AG09319 (cell line): ENCODE measurements at places on chromosomes 5 and 9.

DNA sequence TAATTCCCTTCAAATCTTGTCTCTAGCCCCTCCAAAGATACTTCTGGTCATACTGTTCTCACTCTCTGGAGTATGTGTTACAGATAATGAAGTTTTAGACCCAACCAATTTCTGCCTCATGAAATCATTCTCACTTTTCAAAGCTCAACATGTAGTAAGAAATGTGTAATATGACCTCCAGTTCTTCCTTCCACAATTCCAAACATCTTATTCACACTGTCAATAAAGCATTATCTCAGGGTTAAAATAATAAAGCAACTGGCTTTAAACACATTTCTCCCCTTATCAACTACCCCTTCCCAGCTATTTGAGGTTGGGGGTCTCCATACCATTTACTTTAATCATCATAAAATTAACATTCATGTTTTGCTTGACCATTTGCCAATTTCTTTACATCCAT, 654.1 kb downstream of the RAB3C start:
- DNase-seq = no peak

DNA sequence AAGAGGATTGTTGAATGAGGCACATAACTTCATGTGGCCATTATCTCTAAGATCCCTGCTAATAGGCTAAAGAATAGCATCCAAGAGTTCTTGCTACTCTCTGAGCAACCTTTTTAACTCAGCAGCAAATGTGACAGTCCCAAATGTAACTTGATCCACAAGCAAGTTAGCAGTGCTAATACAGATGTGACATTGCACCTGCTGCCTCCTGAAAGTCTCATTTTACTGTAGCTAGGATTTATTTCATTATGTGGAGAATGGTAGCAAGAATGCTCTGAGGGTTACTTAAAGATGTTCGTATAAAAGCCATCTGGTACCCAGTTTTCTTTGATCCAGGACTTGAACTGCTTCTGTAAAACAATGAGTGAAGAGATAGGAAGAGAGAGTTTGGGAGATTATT, 45.8 kb downstream of the CDH10 start:
- DNase-seq = no peak

DNA sequence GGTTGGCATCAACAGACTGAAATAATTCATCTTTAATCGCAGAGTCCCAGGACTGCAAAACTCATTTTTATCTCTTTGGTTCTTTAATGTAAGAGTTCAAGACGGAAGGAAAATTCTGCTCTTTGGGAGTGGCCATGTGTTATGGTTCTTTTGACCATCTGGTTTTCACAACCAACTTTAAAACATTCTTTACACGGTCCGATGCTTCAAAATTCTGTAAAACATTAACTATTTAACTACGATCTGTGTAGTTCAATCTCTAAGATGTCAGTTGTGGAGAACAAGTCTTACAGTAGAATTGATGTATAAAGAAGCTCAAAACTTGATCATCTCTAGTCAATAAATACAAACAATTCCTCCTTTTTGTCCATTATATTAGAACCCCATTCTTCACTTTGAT, 83.0 kb downstream of the CMYA5 start:
- no peak for DNase-seq

GRCh38 chr9:91143642-91144041, 218.1 kb downstream of the AUH start:
- no peak for DNase-seq

- no peak for DNase-seq
Measured at GRCh38 chr9:72271613-72272478, 93.2 kb downstream of the ZFAND5 start.

DNA sequence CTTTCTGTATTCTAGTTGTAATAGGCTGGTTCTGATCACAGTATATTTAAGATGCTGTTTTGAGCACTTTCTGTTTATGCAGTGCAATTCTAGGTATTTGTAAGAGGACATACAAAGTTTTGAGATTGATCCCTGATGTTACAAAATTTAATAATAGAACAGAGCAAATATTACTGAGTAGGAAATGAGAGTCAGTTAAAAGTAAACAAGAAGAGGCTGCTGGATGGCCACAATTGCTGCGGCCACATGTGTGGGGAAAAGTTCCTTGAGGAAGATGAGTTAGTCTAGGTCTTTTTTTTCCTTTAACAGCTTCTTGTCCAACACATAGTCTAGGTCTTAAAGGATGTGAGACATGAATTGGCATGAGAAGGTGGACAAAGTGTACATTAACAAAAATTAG, 11.3 kb downstream of the EHMT1 start:
- DNase-seq = no peak
